HCT116 (cell line): ENCODE measurements at places on chromosomes 7 and 10.
A peak's percentile ranks its signal among the peaks of the same experiment; 100 is the strongest.

DNA sequence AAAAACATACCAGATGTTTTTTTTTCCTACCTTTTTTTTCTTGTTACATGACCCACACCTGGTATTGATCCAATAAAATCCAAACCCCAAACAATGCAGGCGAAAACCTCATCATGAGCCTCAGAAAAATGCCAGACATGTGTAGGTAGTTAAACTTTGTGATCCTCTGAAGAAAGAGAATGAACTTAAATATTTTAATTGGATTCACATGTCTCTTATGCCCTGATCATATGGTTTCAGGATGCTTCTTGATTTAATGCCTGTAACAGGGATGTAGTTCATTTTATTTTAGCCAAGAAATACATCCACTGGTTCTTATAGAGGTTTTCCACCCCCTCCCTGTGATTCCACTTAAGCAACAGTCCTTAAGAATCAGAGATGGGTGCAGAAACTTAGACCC is 451.6 kb downstream of the TYW1 start:
- DNase-seq: no peak

GRCh38 chr10:123842692-123843385 is 48.8 kb downstream of the CPXM2 start:
- DNase-seq: no peak

DNA sequence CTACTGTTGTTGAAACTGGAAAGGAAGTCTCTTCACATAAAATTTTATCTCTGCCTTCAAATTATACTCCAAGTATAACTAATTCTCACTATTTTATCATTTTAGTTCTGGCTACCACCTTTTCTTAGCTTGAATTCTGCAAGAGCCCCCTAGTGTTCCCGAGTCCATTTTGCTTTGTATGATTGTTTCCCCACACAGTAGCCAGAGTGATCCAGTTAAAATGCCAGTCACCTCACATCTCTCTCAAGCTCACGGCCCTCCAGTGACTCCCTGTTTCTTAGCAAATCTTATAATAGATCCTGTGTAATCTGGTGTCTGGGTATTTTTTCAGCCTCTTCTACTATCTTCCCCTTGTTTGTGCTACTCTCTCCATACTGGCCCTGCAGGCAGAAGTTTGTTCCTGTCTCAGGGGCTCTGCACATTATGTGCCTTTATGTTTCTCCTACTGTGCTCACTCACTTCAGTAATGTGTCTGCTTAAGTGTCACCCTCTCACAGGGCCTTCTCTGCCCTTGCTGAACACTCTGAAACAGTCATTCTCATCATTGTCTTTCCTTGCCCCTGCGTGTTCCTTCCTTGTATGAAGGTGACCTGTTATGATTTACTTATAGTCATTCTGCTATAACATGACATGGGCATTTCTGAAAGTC is 8.9 kb downstream of the WAC start:
- DNase-seq: no peak

DNA sequence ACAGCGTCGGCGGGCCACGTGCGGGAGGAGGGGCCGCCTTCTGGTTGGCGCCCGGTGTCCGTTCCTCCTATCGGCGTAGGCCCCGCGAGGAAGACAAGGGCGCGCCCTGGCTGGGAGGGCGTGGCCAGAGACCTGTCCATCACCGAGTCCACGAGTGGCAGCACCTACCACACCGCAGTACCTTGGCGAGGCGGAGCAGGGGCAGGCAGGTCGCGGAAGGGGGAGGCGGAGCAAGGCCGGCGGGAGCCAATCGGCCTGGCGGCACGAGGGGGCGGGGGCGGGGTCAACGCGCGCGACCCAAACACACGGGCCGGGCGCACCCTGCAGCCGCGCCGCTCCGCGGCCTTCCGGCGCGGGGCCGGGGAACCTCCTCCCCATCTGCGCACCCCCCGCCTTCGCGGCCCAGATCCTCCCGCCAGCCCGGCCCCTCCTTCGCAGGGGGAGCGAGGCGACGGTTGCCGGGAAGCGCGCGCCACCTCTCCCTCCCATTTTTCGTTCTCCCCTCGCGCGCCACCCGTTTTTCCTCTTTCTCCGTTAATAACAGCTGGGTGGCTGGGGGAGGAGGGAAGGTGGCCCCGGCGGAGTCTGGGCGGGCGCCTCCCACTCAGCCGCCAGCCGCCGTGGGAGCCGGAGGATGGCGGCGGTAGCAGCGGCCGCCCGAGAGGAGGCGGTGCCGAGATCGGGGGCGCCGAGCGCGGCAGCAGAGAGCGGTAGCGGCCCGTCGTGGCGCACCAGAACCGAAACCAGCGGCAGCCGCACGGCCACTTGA is at the start of gene ZNRF2:
ZNRF2 (plus strand) TSS at position 300 of the 769 bp plus-strand sequence. CDS start 761 bp downstream, outside the sequence.
- DNase-seq: peak; percentile 97

DNA sequence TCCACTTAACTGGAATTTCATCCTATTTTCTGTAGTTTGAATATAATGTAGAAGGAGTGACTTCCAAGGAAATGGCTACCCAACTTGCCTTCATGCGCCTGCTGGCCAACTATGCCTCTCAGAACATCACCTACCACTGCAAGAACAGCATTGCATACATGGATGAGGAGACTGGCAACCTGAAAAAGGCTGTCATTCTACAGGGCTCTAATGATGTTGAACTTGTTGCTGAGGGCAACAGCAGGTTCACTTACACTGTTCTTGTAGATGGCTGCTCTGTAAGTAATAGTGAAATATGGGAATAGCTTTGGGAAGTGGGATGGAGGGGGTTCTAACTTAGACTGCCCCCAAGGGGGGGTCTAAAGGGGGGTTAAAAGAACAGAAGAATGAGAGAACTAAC is 34.5 kb downstream of the COL1A2 start:
- no peak for DNase-seq

DNA sequence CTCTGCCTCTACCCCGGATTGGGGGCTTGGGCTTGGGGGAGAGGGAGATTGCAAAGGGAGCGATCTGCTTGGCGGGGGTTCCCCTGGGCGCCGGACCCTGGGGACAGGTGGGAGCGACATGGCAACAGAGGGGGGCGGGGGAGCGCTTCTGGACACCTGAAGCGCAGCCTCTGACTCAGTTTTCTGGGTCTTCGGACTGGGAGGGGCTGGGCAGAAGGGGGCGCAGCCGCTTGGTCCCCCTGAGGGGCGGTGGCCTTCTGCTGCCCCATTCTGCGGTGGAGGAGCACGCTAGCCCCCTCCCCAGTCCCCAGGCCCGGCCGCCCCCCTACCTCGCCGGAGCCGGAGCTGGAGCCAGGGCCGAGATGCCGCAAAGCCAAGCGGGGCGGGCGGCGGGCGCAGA is 380 bp downstream of the NAT16 start:
- no peak for DNase-seq

DNA sequence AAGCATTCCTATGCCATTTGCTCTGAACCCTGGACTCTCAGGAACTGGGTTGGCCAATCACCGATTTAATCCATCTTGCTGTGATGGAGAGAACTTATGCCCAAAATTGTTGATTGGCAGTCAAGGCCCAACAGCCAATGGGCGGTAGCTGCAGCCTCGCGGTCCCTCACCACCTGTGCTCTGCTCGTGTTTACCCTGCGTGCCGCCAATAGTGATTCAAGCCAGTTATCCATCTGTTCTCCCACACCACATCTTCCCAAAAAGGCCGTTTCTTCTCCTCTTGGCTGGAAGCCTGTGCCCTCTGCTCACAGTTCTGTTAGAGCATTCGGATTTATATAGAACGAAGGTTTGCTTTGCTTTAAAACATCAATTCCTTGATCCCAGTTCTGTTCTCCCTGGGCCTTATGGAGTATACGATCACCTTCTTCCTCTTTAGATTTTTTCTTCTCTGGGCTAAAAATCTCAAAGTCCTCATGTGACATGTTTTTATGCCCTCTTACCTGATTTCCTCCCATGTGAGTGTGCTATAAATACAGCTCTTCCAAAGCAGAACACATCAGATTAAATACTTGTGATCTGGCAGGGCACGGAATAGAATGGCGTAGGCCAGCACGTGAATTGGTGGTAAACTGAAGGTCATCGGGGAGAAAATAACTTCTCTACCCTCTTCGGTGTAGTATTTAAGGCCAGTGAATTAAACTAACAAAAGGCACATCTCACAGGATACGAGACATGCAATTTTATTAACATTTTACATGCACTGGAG is 212.8 kb downstream of the NSUN6 start:
- DNase-seq: no peak
